ENCODE measurements at places on chromosomes 5 and 9.

DNA sequence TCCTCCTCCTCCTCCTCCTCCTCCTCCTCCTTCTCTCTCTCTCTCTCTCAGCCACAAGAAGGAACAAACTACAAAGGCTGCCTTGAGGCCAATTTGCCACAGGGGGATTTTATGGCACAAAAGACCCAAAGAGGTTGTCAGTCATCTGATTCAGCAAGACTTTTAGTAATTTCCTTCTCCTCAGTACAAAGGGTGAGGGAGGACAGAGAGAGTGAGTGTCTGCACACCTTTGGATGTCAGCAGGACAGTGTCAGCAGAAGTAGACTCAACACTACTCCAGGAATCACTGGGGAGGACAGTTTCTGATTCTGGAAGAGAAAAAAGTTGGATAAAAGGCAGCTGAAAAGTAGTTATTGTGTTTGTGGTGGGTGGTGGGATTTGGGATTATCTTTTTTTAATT is 13.6 kb downstream of the TIMD4 start:
- no peak for DNase-seq

- DNase-seq, result peak; percentile 88
These were observed 294.5 kb upstream of the TAS2R1 start for GRCh38 chr5:9924614-9925013.

- DNase-seq, result no peak
These were observed 57.7 kb downstream of the COL5A1 start for GRCh38 chr9:134699343-134699740.

- no peak for DNase-seq
These were observed 483.5 kb downstream of the SPOCK1 start for GRCh38 chr5:137015540-137016116.

DNA sequence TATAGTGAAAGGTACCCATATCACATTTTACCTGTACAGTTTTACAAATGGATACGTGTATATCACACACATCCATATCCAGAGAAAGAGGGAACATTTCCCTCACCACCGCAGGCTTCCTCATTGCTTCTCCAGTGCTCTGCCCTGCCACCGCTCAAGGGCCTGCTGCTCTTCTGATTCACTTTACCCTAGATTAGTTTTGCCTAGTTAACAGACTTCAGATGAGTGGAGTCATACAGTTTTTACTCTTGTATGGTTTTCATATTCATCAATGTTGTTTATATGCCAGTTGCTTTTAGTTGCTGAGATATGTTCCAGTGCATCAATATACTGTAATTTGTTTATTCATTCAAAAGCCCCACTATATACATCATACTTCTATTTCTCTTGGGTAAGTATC is 53.9 kb upstream of the POMT1 start:
- DNase-seq, result no peak

DNA sequence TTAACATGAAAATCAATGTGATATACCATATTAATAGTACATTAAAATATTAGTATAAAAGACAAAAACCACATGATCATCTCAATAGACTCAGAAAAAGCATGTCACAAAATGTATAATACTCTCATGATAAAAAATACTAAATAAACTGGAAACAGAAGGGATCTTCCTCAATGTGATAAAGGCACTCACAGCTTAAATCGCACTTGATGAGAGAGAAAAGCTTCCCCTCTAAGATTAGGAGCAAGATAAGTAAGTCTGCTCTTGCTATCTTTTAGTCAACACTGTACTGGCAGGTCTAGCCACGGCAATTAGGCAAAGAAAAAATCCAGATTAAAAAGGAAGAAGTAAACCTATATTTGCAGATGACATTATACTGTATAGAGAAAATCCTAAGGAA is 21.8 kb upstream of the MSH3 start:
- DNase-seq, result no peak

GRCh38 chr5:7094626-7095025 is 301.3 kb upstream of the ADCY2 start:
- DNase-seq, result no peak

GRCh38 chr9:90975781-90976538 is 174.3 kb downstream of the SYK start:
- DNase-seq, result no peak

GRCh38 chr9:92140074-92140753 is 25.0 kb upstream of the SPTLC1 start:
- DNase-seq, result peak; percentile 81

DNA sequence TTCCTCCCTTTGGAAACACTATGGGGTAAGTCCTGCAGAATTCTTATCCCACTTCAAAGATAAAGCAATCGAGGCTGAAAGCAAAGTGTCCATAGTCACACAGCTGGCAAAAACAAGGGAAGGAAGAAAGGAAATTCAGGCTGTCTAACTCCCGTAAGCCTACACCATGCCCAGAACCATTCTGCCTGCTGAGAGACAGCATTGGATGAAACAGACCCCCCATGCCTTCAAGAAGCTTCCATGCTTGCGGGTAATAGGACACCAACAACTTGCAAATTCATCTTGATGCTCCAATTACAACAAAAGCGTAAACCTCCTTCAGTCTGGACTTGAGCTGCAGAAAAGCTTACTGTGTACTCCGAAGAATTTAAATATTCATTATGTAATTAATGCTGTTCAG is 181.1 kb upstream of the WWC1 start:
- no peak for DNase-seq

- no peak for DNase-seq
These were observed 303.1 kb downstream of the ENC1 start for GRCh38 chr5:74337254-74337983.

- DNase-seq, result no peak
These were observed 68.6 kb downstream of the MLLT3 start for GRCh38 chr9:20553558-20554149.

DNA sequence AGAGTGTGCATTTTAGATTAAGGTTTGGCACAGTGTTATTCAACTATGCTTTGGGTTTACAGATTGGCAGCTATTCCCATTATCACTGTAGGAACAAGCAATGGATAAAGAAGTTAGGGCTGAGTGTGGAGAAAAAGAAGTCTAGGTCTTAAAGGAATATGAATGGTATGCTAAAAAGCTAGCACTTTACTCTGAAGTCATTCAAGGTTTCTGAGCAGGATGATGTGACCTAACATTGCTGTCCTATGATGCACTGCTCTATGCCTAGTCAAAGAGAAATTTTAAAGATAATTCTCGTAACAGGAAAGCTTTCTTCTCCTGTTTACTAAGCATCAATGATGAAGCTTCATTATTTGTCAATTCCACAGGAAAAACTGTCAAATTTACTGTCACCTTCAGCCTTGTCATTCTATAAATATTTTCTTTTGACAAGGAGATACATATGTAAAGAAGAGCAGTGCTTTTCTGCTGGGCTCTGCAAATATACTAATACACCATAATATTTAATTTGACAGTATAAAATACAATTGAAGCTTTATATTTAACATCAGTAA is 476.1 kb upstream of the PTPRD start:
- no peak for DNase-seq

- DNase-seq, result no peak
These were observed 25.6 kb downstream of the ANKS6 start for GRCh38 chr9:98770717-98771116.

DNA sequence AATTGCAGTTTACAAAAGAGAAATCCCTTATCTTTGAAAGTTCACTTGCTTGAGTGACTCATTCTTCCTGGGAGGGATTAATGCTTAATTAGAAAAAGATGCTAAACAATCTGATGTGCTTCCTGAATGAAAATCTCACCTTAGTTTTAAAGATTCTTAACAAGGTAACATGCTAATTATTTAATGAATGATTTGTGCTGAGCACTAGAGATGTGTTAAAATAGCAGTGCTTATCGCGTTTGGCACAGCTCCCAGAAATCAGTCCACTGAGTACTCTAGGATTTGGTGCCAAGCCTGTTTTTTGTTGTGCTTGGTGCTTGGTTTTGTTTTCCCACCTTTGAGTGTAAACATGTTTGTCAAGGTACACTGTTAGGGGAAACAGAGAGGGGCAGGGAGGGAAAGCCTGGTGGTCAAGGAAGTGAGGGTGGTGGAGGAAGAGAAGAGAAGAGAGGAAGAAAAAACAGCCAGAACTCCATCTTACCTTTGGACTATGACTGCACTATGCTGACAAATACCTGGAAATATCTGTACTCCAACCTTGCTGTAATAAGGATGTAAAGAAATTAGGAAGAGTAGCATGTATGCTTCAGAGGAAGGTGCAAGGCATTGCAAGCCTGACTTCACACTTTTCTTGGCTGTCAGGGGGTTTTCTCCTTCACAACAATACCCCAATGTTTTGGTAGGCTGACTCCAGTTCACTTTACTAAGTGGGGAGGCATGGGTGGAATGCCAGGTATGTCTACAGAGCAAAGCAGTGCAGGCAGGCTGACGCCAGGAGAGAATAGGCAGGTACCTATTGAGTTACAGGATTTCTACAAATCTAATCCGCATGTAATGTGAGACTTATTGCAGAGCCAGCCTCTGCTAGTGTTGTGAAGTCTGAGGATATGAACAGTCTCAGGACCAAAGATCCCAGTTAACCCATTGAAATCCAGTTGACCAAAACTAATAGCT is 157.2 kb upstream of the ISL1 start:
- no peak for DNase-seq

DNA sequence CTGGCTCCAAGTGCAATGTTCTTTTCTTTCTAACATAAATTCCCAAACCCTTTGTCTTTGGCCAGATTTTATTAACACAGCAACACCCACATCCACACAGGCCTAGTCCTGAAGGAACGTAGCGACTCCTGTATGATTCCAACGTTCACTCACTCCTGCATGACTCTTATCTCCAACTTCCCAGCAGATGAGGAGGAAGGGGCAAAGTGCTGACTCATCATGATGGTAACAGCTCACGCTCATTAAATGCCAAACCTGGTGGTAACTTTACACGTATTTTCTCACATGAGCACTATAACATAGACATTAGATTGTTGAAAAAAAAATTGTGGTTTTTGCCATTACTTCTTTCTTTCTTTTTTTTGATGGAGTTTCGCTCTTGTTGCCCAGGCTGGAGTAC is 1349.5 kb downstream of the EFNA5 start:
- no peak for DNase-seq

GRCh38 chr5:78792345-78793055 is 143.9 kb upstream of the LHFPL2 start:
- DNase-seq, result no peak
